ENCODE measurements at places on chromosomes 6 and 20.

DNA sequence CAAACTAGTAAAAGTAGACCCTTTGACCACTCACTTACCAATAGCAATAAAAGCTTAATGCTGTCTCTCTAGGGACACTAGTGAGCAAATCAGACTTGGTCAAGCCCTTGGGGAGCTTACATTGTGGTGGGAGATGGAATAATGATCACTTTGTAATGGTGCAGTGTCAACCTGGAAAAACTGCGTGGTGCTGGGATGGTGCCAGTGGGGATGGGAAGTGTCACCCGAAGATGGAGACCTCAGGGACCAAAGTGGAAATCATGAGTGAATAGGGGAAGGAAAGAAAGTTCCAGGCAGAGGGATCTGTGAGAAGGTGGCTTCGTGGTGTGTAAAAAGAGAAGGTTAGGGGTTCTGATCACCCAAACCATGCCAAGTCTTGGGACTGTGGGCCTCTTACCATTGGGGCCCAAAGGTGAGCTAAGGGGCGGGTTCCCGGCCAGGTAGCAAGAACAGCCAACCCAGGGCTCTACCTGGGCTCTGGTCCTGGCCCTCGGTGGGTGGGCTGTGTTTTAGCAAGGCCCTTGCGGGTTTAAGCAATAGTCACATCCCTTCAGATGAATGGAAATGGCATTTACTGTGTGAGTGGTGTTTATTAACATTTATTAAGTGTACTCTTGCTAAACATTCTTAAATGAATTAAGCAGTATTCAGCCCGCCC, 15.5 kb downstream of the DYNLRB1 start:
- no peak for DNase-seq

- DNase-seq, result no peak
Observed at GRCh38 chr20:34172926-34173325, 60.9 kb upstream of the EIF2S2 start.

DNA sequence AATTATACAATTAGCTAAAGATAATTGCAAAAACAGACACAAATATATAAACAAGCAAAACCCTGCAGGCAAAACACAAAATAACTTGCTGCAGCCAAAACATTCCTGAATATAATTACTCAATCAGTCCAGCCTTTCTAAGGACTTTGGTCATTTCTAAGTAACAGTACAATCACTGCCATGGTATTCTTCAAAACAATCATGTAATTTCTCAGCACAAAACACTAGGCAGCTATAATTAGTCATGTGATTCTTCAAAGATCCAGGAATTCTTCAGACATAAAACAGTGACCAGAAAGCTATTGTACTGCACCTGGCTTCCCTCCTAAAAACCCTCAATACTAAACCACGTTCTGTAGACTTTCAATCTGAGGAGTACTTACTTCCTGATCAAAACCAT, 881.1 kb downstream of the EPHA7 start:
- DNase-seq, result no peak

- DNase-seq, result no peak
Observed at GRCh38 chr20:14865731-14866130, 528.3 kb upstream of the FLRT3 start.

- DNase-seq, result no peak
Observed at GRCh38 chr6:21219241-21219640, 374.3 kb upstream of the SOX4 start.

DNA sequence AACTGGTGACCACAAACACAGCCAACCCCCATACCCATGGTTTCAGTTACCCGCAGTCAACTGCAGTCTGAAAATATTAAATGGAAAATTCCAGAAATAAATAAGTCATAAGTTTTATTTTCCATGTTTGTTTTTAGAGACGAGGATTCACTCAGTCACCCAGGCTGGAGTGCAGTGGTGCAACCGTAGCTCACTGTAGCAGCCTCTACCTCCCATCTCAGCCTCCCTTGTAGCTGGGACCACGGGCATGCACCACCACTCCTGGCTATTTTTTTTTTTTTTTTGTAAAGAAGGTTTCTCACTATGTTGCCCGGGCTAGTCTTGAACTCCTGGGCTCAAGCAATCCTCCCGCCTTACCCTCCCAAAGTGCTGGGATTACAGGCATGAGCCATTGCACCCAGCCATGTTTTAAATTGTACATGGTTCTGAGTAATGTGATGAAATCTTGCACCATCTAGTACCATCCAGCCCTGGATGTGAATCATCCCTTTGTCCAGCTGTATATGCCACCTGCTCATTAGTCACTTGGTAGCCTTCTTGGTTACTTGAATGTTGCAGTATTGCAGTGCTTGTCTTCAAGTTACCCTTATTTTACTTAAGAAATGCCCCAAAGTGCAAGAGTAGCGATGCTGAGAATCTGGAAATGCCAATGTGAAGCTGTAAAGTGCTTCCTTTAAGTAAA, 14.5 kb downstream of the CSNK2A1 start:
- no peak for DNase-seq

- DNase-seq, result no peak
Observed at GRCh38 chr6:157198425-157199279, 124.7 kb downstream of the TMEM242 start.

DNA sequence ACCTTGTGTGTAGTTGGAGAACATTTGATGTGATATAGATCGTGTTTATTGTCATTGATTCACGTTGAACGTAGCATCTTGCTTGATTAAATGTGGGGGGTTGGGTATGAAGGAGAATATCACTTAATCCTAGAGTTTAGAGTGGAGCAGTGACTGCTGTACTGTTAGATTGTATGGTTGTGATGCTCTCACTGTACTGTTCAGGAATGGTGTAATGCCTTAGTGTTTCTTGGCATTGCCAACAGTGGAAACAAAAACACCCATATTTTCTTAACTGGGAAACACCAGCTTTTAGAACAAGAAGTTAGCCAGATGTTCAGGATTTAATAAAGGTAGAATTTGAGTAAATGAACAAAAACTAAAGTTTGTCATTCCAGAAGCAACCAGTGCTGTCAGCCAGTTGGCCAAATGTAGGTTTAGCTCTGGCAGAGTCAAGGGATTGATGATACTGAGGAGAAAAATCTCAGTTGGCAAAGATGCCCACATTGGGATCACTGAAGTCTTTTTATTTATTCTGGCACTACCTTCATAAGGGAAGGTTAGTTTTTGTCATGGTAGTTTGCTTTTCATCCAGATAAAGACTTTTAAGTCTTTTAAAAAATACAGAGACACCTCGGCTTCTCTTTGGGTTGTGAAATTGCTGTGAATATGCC, 129.9 kb downstream of the JARID2 start:
- DNase-seq, result no peak

- DNase-seq, result no peak
Observed at GRCh38 chr6:35081426-35081851, 59.7 kb downstream of the TCP11 start.

DNA sequence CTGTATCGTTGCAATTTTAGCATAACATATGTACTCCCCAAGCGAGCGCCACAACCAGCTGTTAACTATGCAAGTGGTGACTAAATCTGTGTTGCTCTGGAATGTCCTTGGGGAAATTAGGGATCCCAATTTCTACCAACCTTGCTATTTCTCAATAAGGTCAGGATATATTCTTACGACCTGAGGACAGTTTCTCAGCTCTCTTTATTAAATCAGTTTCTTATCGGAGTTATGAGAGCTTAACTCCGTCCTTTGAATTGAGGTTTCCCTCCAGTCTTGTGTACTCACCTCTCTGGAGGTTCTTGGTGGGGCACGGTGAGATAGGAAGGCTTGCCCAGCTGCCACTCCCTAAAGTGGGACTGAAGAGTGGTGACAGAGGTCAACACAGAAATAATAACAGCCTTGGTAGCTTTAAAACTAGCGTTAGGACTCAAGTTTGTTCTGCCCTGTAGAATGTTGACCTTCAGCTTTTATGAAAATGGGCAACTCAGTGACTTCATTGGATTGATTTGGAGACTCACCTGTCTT, 694 bp downstream of the MRPS18B start:
- no peak for DNase-seq

Measured in D721Med (cell line).